Kidney (tissue), 22 donors: ENCODE measurements at places on chromosomes 4 and X. TPM values are rescaled to one million over a fixed set of nuclear protein-coding genes. Genes with fewer than 3 reads are reported as not detected.
A peak's percentile ranks its signal among the peaks of the same experiment; 100 is the strongest.

DNA sequence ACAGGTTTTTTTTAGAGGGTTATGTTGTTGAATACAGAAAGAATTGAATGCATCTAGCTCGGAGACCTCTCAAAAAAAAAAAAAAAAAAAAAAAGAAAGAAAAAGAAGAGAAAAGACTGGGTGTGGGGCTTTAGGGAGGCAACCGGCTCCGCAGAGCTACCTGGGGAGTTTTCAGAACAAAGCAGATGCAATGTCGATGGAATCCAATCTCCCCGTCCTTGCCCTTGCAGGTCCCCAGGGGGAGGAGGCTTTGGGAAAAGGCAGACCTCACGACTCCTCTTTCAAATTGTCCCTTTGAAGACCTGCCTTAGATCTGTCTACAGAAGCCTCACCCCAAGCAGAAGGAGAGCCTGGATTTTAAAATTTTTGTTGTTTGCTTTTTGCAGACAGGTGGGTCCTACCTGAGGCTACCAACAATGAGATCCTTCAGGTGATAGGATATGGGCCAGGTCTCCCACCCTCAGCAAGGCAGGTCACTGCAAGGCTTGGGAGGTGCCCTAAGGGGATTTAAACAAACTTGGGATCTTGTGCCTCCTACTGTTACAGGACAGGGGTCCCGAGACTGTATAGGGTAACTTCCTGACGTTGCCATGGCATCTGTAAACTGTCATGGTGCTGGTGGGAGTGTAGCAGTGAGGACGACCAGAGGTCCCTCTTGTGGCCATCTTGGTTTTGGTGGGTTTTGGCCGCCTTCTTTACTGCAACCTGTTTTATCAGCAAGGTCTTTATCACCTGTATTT is 75.2 kb upstream of the PRKX start:
- no peak overlapping the region for H3K4me3 ChIP-seq
- no peak overlapping the region for H3K27ac ChIP-seq
- DNase-seq, result peak; percentile 31
- no peaks in the 10 kb centered on the region for H3K36me3 ChIP-seq
- no peaks in the 10 kb centered on the region for H3K4me1 ChIP-seq

DNA sequence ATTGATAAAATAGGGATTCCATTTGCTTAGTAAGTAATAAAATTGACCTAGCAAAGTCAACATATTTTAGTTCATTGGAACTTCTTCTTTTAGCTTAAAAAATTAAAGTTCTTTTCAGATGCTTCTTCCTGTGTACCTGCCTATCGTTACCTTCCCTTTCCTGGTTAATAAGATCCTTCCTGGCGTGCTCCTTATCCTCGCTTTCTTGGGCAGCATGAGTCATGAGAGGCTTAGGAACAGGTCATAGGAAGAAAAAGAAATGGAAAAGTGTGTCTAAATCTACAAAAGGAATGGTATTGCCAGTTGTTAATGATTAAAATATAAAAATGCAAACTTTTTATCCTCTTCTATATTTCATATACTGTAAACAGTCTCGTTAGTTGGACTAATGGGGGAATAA is 170.3 kb downstream of the DCTD start:
- no peaks in the 10 kb centered on the region for H3K4me1 ChIP-seq
- DNase-seq, result no peak
- no peak overlapping the region for H3K4me3 ChIP-seq

DNA sequence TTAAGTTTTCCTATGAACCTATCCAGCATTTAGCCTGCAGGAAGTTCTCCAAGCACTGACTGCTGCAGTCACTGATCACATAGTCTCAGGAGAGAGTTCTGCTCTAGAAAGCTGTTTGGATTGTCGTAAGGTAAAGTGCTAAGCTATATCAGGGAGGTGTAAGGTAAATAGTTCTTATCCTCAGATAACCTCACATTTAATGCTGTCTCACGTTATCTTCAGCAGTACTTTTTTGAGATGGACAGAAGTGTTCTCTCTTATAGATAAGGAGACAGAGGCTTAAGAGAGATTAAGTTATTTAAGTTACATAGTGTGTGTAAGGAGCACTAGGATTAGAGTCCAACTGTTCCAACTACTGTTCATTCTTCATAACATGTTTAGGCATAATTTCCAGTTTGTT is 77.9 kb downstream of the STIM2 start:
- no peak overlapping the region for H3K27ac ChIP-seq
- H3K36me3 ChIP-seq, result no peaks in the 10 kb centered on the region
- H3K27me3 ChIP-seq, result no peaks in the 10 kb centered on the region
- H3K4me1 ChIP-seq, result no peaks in the 10 kb centered on the region
- DNase-seq, result no peak
- H3K4me3 ChIP-seq, result no peak overlapping the region

GRCh38 chr4:41106081-41106480 is 108.3 kb downstream of the APBB2 start:
- no peaks in the 10 kb centered on the region for H3K4me1 ChIP-seq
- DNase-seq, result no peak
- H3K27ac ChIP-seq, result no peak overlapping the region
- no peak overlapping the region for H3K4me3 ChIP-seq
- H3K27me3 ChIP-seq, result no peaks in the 10 kb centered on the region

DNA sequence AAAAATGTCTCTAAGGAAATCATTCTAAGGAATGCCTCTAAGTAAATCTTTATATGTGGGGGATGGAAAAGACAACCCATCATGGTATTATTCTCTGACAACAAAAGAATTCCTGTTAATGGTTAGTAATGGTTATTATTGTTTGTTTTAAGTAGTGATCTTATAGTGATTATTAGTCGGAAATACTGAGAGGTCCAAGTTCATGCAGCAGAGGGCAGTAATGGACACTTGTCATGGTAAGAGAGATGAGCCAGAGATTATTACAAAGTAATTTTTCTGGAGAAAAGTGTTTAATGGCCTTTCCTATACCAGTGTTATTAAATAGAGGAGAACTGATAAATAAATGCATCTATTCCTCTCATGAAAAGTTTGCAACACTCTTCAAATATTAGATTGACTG is 8.1 kb upstream of the DKK2 start:
- no peak overlapping the region for H3K4me3 ChIP-seq
- H3K36me3 ChIP-seq, result no peaks in the 10 kb centered on the region
- no peaks in the 10 kb centered on the region for H3K4me1 ChIP-seq
- no peaks in the 10 kb centered on the region for H3K27me3 ChIP-seq

GRCh38 chrX:104523858-104524257 is 42.1 kb upstream of the IL1RAPL2 start:
- DNase-seq, result no peak
- no peaks in the 10 kb centered on the region for H3K27me3 ChIP-seq
- no peak overlapping the region for H3K4me3 ChIP-seq
- no peaks in the 10 kb centered on the region for H3K36me3 ChIP-seq
- no peaks in the 10 kb centered on the region for H3K4me1 ChIP-seq
- H3K27ac ChIP-seq, result no peak overlapping the region

DNA sequence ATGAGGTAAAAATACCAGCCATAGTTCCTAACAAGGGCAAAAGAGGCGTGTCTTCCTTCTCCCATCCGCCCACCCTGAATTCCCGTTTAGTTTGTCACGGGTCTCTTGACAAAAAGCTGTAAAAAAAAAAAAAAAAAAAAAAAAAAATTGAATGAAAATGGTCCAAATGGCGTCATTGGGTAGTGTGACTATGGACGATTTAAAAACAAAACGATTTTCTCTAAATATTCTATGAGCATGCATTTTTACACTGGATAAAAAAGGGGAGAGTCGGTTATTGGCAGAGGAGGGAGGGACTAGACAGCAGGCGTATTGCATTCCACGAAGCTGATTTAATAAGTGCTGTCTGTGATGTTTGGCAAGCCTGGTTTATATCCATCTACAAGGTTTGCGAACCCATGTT is at the start of gene FAM133A:
TSS of gene FAM133A (plus strand) at position 338 of the 403 bp plus-strand sequence. CDS start 35,214 bp downstream, outside the sequence.
- DNase-seq, result no peak
- H3K27ac ChIP-seq, result peak within 1 kb of the TSS; percentile 22
- H3K27me3 ChIP-seq, result peaks cover 10% of the 10 kb centered on the region
- H3K36me3 ChIP-seq, result no peaks in the 10 kb centered on the region

- H3K27ac ChIP-seq, result no peak overlapping the region
- H3K36me3 ChIP-seq, result no peaks in the 10 kb centered on the region
- no peak for DNase-seq
Observed at GRCh38 chr4:178577933-178578332, 1135.7 kb upstream of the AGA start.

DNA sequence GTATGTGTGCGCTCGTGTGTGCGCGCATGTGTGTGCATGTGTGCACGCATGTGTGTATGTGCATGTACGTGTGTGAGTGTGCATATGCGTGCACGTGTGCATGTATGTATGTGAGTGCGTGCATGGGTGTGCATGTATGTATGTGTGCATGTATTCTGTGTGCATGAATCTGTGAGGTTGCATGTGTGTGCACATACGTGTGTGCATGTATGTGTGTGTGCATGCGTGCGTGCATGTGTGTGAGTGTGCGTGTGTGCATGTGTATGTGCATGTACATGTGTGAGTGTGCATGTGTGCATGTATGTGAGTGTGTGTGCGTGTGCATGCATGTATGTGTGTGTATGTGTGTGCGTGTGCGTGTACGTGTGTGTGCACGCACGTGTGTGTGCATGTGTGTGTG is 241.5 kb downstream of the SHOX start:
- no peak overlapping the region for H3K27ac ChIP-seq
- H3K27me3 ChIP-seq, result no peaks in the 10 kb centered on the region
- H3K36me3 ChIP-seq, result no peaks in the 10 kb centered on the region
- no peaks in the 10 kb centered on the region for H3K4me1 ChIP-seq

- H3K27ac ChIP-seq, result no peak overlapping the region
- DNase-seq, result no peak
- peak overlapping the region; percentile 48 for H3K4me3 ChIP-seq
- no peaks in the 10 kb centered on the region for H3K36me3 ChIP-seq
Observed at GRCh38 chrX:139204571-139204897, 326.0 kb upstream of the F9 start.

GRCh38 chr4:65265526-65265925 is 404.8 kb downstream of the EPHA5 start:
- no peaks in the 10 kb centered on the region for H3K27me3 ChIP-seq
- DNase-seq, result no peak
- H3K27ac ChIP-seq, result no peak overlapping the region
- no peaks in the 10 kb centered on the region for H3K36me3 ChIP-seq
- no peaks in the 10 kb centered on the region for H3K4me1 ChIP-seq

- H3K27ac ChIP-seq, result no peak overlapping the region
- no peaks in the 10 kb centered on the region for H3K4me1 ChIP-seq
- H3K27me3 ChIP-seq, result no peaks in the 10 kb centered on the region
- DNase-seq, result no peak
- no peak overlapping the region for H3K4me3 ChIP-seq
Observed at GRCh38 chrX:18401848-18402213, 23.6 kb upstream of the CDKL5 start.

- DNase-seq, result no peak
- H3K27me3 ChIP-seq, result no peaks in the 10 kb centered on the region
- H3K36me3 ChIP-seq, result no peaks in the 10 kb centered on the region
- H3K4me3 ChIP-seq, result no peak overlapping the region
- H3K27ac ChIP-seq, result no peak overlapping the region
Observed at GRCh38 chr4:174604198-174604597, 81.9 kb upstream of the HPGD start.

GRCh38 chr4:69536980-69537379 is 41.3 kb upstream of the UGT2B4 start:
- no peak overlapping the region for H3K27ac ChIP-seq
- H3K4me1 ChIP-seq, result no peaks in the 10 kb centered on the region
- DNase-seq, result no peak
- H3K27me3 ChIP-seq, result no peaks in the 10 kb centered on the region

DNA sequence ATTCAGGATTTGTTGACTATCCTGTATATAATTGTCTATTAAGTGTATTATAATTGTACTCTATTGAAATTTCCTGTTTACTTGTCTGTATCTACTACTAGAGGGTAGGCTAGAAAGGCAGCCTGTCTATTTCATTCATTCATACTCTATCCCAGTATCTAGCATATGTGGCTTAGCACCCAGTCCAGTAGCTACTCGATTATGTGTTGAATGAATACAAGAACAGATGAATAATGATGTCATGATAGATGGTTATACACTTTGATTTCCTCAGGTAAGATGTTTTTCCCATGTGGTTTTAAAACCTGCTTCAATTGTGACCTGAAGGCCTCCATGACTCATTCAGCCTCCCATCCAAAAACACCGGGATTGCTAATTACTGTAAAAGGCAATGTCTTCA is 68.0 kb downstream of the IL21 start:
- H3K4me1 ChIP-seq, result no peaks in the 10 kb centered on the region
- H3K36me3 ChIP-seq, result no peaks in the 10 kb centered on the region
- no peak overlapping the region for H3K4me3 ChIP-seq

- no peak overlapping the region for H3K4me3 ChIP-seq
- no peaks in the 10 kb centered on the region for H3K36me3 ChIP-seq
- DNase-seq, result no peak
- no peak overlapping the region for H3K27ac ChIP-seq
- peaks cover 52% of the 10 kb centered on the region for H3K27me3 ChIP-seq
Observed at GRCh38 chr4:146647615-146648460, 9.1 kb downstream of the POU4F2 start.

DNA sequence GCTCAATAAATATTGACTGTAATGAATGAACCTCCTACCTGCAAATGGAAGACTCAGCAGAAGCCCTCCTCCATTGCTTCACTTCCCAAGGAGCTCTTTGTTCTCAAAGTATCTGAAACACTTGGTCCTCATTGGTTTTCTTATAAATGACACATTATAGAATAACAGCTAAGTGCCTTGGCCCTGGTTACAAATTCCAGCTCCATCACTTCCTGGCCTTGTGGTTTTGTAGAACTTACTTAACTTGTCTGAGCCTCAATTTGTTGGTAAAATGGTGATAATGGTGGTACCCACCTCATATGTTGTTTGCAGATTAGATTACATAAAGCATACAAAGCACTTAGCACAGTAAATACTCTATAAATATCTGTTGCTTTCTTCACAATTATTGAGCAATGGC is 25.2 kb upstream of the SMIM20 start:
- no peaks in the 10 kb centered on the region for H3K36me3 ChIP-seq
- no peak overlapping the region for H3K27ac ChIP-seq
- no peak overlapping the region for H3K4me3 ChIP-seq
- peaks cover 7% of the 10 kb centered on the region for H3K4me1 ChIP-seq
- H3K27me3 ChIP-seq, result no peaks in the 10 kb centered on the region

DNA sequence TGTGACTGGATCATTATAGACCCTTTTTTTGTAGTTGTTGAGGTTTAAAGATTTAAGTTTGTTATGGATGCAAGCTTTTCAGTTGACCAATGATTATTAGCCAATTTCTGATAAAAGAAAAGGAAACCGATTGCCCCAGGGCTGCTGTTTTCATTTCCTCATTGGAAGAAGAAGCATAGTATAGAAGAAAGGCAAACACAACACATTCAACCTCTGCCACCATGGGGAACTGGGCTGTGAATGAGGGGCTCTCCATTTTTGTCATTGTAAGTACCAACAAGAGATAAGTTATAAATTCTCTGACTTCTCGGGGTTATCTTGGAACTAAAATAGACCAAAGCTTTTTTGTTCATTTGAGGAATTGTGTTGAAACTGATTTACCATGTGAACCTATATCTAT is at the start of gene CYBB:
TSS of gene CYBB (plus strand) at position 203 of the 400 bp plus-strand sequence. CDS start at position 222, 19 bp downstream.
- no peaks in the 10 kb centered on the region for H3K27me3 ChIP-seq
- no peak within 1 kb of the TSS for H3K4me3 ChIP-seq
- H3K36me3 ChIP-seq, result no peaks in the 10 kb centered on the region
- DNase-seq, result no peak

The SLC2A9 gene
- total RNA-seq, result 47.6 TPM

The TRO gene
- 11.6 TPM for total RNA-seq

The WDR17 gene
- 6.4 TPM for total RNA-seq

The RS1 gene
- total RNA-seq, result 0.44 TPM

The SNCA gene
- 8.4 TPM for total RNA-seq

The MGARP gene
- 0.25 TPM for total RNA-seq

The RPA4 gene
- 0.57 TPM for total RNA-seq

The ARHGAP24 gene
- total RNA-seq, result 94.7 TPM

The ZNF141 gene
- 26.6 TPM for total RNA-seq

The ERCC6L gene
- 0.16 TPM for total RNA-seq

The EIF2S3 gene
- total RNA-seq, result 173 TPM
